ENCODE measurements at places on chromosomes 3 and 15. TPM values are rescaled to one million over a fixed set of nuclear protein-coding genes. Genes with fewer than 3 reads are reported as not detected.

- no peak overlapping the region for H3K27ac ChIP-seq
- H3K4me3 ChIP-seq, result no peak overlapping the region
- no peak for DNase-seq
- H3K36me3 ChIP-seq, result no peaks in the 10 kb centered on the region
- peaks cover 4% of the 10 kb centered on the region for H3K27me3 ChIP-seq
- H3K4me1 ChIP-seq, result no peaks in the 10 kb centered on the region
These were observed 58.3 kb upstream of the TMEM115 start for GRCh38 chr3:50417637-50418033.

The CCDC12 gene
- 37.8 TPM for total RNA-seq

DNA sequence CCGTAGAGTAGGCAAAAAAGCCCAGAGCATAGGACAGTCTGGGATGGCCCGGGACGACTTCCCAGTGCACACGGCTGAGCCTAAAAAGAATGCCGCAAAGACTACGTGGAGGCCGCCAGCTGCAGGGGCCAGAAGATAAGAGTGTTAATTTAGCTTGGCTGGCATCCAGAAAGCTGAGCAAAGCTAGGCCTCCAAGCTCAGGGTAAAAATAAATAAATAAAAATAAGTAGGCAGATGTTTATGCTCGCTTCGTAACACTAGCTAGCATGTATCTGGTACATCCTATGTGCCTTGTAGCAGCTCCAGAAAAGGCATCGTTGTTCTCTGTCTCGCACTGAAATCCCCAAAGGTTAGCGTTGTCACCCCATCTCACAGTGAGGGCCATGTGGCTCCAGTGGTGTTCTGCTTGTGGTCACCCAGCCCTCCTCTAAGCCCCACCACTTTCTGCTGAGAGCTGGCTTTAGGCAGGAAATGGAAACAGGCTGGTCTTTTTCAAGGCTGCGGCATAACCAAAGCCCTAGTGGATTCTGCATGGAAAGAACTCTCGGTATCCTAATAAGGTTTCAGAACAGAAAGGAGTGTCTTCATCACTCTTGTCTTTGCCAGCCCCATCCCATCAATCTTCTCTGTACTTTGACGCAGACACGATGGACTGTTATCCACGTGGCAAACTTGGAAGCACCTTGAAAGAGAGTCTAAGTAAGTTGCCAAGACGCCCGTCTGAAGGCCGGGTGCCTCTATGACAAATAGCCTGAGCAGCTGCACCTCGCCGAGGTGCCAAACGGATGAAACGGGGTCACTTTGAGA is 58.1 kb upstream of the MEF2A start:
- no peaks in the 10 kb centered on the region for H3K27me3 ChIP-seq
- peak overlapping the region; percentile 32 for H3K4me3 ChIP-seq
- H3K36me3 ChIP-seq, result no peaks in the 10 kb centered on the region

- DNase-seq, result no peak
- no peaks in the 10 kb centered on the region for H3K36me3 ChIP-seq
- no peak overlapping the region for H3K27ac ChIP-seq
These were observed 79.7 kb upstream of the SNRK start for GRCh38 chr3:43206632-43207031.

The MCF2L2 gene
- total RNA-seq, result 0.12 TPM

DNA sequence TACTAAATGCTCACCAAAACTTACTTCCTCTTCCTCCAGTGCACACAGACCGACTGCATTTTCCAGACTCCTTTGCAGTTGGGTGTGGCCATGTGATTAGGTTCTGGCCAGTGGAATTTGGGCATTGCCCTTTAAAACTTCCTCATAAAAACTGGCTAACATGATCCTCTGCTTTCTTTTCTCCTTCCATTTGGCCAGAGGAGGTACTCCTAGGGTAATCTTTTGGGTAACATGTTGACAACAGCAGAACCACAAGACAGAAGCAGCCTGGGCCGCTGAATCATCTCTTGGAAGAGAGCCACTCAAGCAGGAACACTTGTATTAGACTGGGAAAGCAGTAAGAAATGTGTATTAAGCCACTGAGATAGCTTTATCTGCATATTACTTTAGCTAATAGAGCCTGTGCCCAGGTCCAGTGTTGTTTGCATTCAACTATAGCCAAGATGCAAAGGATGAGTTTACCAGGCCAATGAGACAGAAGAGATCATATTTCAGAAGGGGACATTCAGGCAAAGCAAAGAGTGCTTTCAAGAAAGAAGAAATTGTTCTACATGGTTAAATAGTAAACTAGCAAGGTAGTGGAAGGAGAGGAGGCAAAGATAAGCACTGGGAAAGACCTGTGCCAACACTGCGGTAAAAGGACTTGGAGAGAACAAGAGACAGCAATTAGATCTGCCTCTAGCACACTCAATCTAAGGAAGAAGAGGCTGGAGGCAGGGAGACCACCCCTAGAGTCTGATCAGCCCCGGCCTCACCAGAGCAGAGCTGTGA is 79.8 kb downstream of the PLCH1 start:
- no peak overlapping the region for H3K27ac ChIP-seq
- H3K4me3 ChIP-seq, result no peak overlapping the region
- H3K36me3 ChIP-seq, result no peaks in the 10 kb centered on the region
- no peak for DNase-seq

DNA sequence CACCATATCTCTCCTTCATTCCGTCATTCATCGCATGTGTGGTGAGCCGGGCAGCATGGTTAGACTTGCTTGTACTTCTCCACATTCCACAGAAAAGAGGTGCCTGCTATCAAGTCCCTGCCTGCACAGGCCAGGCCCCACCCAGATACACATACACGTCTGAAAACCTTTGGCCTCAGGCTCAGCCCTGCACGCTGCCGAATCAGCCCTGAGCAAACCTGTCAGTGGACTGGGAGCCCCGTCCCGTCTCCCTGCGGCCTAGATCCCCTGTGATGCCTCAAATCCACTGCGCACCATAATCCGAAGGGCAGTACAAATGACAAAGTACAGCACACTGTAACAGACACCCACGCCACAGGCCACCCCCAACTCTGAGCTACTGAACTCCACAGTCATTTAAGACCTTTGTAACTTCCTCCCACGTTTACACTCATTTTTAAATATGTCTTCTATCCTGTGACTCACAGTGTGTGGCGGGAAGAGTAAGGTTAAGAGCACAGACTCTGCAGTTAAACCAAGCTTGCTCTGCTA is 67.1 kb downstream of the MB21D2 start:
- no peak overlapping the region for H3K4me3 ChIP-seq
- peak overlapping the region; percentile 89 for H3K27ac ChIP-seq
- DNase-seq, result no peak
- peaks cover 62% of the 10 kb centered on the region for H3K4me1 ChIP-seq
- no peaks in the 10 kb centered on the region for H3K27me3 ChIP-seq

The SPSB4 gene
- total RNA-seq, result 106 TPM

GRCh38 chr15:93378558-93378957 is 289.5 kb upstream of the RGMA start:
- no peaks in the 10 kb centered on the region for H3K27me3 ChIP-seq
- DNase-seq, result peak; percentile 91
- no peaks in the 10 kb centered on the region for H3K36me3 ChIP-seq
- peaks cover 37% of the 10 kb centered on the region for H3K4me1 ChIP-seq
- peak overlapping the region; percentile 80 for H3K27ac ChIP-seq

- no peak overlapping the region for H3K27ac ChIP-seq
- H3K4me1 ChIP-seq, result peaks cover 3% of the 10 kb centered on the region
- H3K36me3 ChIP-seq, result peaks cover 13% of the 10 kb centered on the region
- H3K27me3 ChIP-seq, result no peaks in the 10 kb centered on the region
- no peak overlapping the region for H3K4me3 ChIP-seq
These were observed 10.3 kb downstream of the ANKRD28 start for GRCh38 chr3:15787526-15787925.

The C3orf52 gene
- 15.5 TPM for total RNA-seq

DNA sequence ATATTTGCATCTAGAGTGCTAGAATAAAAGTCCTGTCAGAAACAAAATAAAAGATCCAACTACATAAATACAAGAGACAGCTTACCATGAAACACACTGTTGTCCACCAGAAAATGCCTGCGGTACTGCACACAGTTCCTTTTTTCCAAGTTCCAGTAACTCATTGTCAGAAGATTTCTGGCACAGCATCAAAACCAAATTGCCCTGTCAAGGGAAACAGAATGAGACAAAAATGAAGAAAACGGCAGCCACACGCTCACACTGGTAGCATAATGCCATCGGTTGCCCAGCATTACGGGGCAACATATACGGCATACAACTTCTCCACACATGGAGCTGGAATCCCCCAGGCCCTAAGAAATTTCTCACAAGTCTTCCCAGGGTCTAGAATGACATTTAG is 40.8 kb downstream of the PLCH1 start:
- no peak overlapping the region for H3K27ac ChIP-seq
- H3K27me3 ChIP-seq, result no peaks in the 10 kb centered on the region
- DNase-seq, result no peak

DNA sequence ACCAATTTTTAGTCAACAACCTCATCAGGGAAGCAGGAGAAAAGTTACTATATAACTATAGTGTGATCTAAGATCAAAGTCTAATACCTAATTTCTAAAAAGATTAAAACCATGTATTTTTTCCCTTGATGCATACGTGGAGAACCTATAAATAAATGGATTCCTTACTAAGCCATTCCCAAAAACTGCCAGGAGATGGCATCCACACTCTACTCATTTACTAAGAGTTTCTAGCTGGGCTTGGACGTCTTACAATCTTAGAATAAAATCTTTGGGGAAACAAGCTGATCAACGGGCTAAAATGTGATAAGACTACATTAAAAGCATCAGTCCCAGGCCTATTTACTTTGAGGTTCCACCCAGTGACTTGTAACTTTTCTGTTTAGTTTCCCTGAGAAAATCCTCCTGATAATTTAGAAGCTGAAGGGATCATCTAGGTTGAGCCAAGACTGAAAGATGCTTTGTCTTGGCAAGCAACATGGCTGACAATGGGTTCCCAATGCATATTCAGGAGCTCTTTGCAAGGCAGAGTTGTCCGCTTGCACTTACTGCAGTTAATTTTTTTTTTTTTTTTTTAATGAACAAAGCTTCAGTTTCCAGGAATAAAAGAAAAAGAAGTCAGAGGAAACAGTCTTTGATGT is 85.5 kb upstream of the FGF12 start:
- peak; percentile 78 for DNase-seq
- H3K4me1 ChIP-seq, result peaks cover 9% of the 10 kb centered on the region
- no peak overlapping the region for H3K27ac ChIP-seq
- H3K27me3 ChIP-seq, result no peaks in the 10 kb centered on the region

The GRIP2 gene
- 0.57 TPM for total RNA-seq

DNA sequence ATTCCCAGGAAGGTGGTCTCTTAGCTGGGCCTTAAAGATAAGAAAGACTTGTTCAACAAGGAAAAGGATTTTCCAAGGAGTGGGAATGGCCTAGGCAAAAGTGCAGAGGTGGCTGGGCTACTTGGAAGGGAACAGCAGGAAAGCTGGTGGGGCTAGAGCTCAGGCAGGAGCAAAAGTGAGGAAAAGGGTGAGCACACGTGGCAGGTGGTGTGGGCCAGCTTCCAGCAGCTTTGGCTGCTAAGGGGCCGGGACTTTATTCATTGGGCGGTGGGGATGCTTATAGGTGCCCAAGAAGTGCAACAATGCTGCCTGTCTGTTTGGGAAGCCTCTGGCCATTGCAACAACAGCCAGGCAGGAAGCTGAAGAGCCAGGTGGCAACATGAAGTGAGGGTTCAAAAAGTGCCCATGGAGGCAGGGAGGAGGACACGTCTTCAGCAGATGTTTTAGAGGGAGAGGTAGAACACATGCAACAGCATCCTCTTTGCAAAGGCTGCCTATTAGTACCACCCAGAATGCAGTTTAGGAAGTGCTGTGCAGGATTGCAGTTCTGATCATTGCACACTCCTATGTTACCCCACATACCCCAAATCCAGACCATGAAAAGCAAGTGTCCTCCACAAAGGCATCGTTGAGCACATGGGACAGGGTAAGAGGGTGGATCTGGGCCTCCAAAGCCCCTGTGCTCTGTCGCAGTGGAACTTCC is 13.8 kb downstream of the ALDH1A3 start:
- no peak overlapping the region for H3K27ac ChIP-seq
- peaks cover 34% of the 10 kb centered on the region for H3K36me3 ChIP-seq
- no peak for DNase-seq
- H3K4me3 ChIP-seq, result no peak overlapping the region
- no peaks in the 10 kb centered on the region for H3K27me3 ChIP-seq

- H3K4me3 ChIP-seq, result no peak overlapping the region
- no peak overlapping the region for H3K27ac ChIP-seq
- H3K27me3 ChIP-seq, result no peaks in the 10 kb centered on the region
- H3K36me3 ChIP-seq, result no peaks in the 10 kb centered on the region
These were observed 109.6 kb upstream of the RBMS3 start for GRCh38 chr3:29171043-29171990.

DNA sequence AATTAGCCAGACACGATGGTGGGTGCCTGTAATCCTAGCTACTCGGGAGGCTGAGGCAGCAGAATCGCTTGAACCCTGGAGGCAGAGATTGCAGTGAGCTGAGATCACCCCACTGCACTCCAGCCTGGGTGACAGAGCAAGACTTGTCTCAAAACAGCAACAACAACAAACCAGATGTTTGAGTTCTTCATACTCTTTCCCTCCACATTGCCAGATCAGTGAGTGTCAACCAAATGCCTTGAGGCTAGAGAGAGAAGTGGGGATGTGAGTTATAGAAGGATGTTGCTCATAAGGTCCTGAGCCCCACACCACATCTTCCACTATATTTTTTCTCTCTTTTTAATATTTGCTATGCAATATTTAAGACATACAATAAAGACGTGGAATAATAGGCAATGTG is 19.8 kb downstream of the MAPKBP1 start:
- H3K27ac ChIP-seq, result no peak overlapping the region
- H3K4me1 ChIP-seq, result peaks cover 18% of the 10 kb centered on the region
- DNase-seq, result peak; percentile 33
- H3K36me3 ChIP-seq, result no peaks in the 10 kb centered on the region
- H3K27me3 ChIP-seq, result no peaks in the 10 kb centered on the region
- no peak overlapping the region for H3K4me3 ChIP-seq

The CCDC9B gene
- 2.4 TPM for total RNA-seq

DNA sequence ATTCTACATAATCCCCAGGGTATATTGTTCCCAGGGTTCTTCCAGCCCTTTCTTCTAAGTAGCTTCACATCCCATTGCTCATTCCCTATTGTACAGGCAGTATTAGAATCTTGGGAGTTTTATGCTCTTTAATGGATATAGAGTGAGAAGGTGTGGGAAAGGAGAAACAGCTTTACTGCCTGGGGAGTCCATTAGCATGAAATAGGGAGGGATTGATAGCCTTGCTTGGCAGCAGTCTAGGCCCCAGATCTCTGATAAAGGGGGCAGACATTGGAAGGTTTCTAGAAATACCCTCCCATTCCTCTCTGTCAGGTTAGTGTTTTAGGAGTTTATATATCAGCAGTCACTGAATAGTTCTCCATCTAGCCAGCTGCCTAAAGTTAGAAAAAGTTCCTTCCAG is 334.3 kb downstream of the UNC13C start:
- no peak for DNase-seq
- H3K27ac ChIP-seq, result no peak overlapping the region
- H3K36me3 ChIP-seq, result no peaks in the 10 kb centered on the region
- no peak overlapping the region for H3K4me3 ChIP-seq

Measured in SJCRH30 (cell line).